Fibroblast of the aortic adventitia (primary cell): ENCODE measurements at places on chromosomes 13 and 19.

DNA sequence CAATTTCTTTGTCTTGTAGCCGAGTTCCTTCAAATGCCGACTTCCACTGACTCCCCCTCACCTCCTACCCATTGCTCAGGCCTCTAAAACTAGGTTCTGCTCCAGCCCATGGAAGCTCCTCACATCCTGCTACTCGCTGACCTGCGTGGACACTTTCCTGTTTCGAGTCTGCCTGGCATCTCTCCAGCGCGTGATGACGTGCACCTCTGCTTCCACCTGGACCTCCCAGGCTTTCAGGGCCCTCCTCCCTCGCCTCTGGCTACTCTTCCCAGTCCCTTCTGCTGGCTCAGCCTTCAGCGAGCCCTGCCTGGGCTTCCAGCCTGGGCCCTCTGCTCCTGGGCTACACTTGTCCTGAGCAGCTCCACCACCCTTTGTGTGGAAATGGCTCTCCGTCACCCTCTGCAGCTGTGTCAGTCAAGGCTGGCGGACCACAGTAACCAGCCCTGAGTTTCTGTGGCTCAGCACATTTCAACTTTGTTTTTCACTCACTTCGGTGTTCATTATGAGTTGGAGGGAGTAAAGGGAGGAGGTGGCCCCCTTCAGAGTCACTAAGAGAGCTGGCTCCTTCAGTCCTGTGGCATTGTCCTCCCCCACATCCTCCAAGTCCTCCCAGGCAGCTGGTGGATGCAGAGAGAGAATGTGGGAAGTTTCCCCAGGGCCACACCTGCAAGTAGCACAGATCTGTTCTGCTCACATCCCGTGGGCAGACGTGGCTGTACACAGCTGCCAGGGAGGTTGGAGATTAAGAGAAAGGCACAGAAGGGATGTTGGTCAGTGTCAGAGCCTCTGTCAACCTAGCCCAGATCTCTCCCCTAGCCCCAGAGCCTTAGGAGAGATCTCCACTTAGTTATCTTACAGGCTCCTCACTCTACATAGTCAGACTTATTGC lies 49.4 kb downstream of the SERP2 start:
- no peak for DNase-seq

DNA sequence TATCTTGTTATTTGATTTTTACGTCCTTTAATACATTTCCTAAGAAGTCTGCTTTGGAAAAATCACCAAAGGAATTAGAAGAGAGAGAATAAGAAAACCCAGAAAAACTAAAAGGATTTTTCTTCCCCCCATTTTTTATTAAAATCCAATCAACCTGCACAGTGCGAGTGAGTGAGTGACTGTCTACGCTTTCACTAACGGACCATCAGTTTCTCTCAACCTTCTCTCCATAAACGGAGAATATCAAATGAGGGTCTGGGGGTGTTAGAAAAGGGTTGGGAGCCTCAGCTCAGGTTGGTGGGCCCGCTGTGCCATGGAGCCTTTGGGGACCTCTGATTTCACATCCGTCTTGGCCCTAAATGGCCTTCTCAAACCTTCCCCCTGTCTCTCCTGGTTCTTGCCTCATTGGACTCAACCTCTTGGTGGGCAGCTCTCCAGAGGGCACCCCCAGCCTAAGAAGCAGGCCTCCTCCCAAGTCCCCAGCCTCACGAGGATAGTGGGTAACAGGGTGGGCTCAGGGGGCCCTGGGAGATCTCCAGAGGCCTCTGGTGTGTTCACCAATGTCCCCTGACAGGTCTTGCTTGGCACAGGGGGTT lies 763 bp upstream of the LRP3 start:
- DNase-seq: no peak

DNA sequence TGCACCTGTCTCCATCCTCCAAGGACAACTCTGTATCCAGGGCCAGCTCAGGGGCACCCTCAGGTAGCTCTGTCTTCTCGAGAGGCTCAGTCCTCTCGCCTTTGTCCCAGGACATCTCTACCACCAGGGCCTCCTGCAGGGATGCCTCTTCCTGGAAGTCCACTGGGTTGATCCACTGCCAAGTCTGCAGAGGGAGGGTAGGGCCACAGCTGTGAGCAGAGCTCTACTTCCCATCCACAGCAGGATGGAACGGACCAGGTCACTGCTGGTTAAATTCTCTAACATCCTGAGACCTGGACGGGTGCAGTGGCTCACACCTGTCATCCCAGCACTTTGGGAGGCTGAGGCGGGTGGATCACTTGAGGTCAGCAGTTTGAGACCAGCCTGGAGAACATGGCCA lies 26.8 kb downstream of the IL12RB1 start:
- no peak for DNase-seq

DNA sequence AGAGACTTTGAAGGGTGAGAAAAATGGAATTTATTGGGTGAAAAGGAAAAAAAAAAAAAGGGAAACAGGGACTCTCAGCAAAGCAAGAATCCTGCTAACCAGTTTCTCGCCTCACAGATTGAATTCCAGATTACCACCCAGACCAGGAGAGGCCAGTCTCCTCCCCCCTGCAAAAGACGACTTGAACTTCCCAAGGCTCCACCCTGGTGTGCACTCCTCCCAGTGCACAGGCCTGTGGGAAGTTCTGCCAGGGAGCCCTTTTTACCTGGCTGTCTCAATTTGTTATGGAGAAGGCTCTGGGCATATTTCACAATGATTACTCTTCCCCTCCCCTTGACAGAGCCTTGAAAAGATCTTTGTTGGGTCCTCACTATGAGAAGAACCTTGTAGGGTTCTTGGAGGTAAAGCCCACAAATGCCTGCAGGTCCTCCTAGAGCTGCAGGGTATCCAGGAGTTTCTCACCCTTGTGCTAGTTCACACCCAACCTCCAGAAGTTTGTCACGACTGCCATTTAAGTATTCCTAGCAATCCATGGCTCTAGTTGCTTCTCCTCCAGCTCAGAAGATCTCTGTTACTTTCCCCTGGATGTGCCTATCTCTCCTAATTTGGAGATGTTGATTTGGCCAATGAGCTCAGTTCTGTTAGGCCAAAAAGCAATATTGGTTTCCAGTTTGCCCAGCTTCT lies 229.8 kb upstream of the TMTC4 start:
- no peak for DNase-seq

GRCh38 chr19:51097166-51097738 lies 11.0 kb downstream of the CTU1 start:
- peak; percentile 53 for DNase-seq

DNA sequence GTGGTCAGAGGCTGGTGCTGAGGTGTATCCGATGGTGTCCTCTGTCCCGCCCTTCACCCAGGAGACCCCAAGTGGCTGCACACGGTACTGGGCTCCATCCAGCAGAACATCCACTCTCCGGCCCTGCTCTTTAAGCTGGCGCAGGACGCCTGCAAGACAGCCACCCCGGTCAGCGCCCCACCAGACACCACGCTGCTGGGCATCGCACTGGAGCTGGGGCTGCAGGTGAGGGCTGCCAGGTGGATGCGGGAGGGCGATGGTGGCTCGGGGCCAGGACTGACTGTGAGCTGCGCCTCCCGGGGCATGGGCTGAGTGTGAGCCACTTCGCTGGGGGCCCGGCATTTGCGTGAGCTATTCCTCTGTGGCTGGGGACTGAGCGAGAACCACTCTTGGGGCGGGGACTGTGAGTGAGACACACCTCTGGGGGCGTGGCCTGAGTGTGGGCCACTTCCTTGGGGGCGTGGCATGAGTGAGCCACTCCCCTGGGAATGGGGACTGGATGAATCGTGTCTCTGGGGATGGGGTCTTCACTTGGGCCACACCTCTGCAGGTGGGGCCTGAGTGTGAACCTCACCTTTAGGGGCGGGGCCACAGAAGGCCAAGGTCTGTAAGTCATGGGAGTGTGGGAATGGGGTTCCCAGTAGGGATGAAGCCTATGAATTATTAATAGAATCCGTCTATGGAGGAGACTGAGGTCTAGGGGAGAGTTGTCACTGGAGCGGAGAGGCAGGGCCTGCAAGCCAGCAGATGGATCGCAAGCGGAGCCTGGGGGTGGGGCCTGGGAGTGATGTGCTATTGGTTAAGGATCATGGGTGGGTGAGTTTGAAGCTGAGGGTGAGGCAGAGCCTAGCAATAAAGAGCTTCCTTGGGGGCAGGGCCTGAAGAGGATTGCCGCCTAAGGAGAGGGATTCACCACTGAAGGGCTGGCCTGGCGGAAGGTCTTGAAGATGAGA lies 30.5 kb downstream of the ZSWIM4 start:
- no peak for DNase-seq

DNA sequence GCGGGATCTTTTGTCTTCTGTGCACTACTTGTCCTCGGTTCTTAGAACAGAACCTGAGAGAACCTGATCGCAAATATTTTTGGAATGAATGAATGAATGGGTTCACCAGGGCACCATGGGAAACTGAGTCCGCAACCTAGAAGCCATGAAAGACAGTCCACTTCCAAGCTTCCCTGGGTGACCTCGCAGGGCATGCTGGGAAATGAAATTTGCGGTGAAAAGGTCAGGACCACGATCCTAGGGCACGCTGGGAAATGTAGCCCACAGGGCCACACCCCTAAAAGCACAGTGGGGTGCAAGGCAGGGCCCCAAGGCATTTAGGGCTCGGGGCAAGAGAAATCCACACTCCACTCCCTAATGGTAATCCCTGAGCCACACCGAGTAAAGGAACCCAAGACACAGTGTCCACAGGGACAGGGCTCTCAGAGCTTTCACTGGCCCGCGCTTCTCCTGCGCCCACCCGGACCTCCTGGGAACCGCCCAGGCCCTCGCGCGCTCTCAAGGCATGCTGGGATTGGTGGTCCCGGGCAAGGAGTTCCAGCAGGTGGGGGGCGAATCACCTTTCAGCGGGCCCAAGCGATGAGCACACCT lies 1.1 kb upstream of the PPP1R12C start:
- no peak for DNase-seq

- DNase-seq: no peak
These were observed 38.9 kb upstream of the KATNAL1 start for GRCh38 chr13:30346153-30346788.

DNA sequence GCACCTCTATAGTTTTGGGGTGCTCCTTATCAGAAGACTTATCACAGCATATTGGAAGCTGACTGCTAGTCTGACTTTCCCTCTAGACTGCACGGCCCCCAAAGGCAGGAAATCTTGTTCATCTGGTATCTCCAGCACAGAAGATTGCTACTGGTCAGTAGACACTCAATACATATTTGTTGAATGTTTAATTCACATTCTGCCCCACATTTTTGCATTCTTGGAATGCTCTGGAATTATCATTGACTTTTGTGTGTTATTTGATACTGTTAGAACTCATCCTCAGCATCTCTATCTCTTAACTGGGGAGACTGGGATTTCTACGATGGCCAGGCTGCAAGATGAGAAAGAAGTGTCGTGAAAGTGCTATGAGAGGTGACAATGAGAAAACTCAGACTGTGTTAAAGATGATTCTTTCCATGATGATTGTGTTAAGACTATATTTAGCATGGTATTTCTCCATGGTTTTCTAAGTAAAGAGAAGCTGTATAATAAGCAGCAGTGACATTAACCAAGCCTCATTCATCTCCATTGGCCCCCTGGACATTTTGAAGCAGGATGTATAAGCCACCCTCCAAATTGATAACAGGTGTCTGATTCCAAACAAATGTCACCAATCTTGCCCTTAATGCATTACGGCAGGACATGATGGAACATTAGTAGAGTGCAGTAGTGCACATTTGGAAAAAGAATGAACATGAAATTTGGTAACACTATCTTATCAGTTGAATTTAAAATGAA lies 440.9 kb downstream of the RFC3 start:
- DNase-seq: no peak

- no peak for DNase-seq
These were observed 257.8 kb downstream of the FOXO1 start for GRCh38 chr13:40408602-40409001.

DNA sequence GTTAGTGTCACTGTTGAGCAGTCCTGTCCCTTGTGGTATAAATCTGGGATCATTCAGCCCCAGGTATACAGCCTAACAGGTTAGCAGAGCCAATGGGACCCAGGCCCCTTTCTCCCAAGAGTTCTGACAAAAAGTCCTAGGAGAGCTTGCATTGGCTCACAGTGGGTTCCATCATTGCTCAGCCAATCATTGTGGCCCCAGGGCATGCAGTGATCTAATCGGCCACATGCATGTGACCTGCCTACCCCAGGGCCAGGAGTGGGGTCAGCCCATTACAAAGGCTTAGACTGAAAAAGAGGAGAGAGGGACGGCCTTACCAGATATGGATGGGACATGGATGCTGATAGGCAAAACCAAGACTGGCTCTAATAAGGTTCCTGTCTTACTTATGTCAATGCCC lies 41.1 kb downstream of the SPTBN4 start:
- DNase-seq: no peak

DNA sequence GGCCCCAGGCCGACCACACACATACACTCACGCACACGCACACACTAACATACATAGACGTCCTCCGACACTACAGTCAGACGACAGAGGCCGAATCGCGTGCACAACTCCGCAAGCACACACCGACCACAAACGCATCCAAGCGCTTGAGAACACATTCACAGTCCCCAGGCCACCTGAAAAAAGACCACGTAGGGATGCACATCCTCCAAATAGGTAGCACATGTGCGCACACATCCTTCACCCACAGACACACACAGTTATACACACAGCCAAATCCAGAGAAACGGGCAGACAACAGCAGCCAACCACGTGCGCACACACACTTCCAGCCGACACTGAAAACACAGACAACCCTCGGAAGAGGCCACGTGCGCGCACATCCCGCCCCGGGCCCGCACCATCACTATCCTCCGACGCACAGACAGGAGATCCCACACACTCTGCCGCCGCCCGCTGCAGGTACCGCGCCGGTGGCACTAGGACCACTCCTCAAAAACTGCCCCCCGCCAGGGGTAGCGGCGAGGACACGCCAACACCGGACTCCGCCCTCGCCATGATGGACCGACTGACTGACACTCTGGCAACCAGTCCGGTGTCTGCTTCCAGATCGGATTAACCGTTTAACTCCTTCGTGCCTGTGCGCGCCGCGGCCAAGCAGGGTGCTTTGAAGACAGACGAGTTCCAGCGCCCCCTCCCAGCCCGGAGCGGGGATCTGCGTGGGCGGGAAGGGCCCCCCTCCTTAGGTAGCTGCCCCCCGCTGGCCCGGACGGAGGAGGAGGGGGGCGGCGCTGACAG lies 493 bp upstream of the PDE4A start:
- DNase-seq: peak; percentile 45
